ENCODE measurements at places on chromosomes 1 and 21.

- DNase-seq = no peak
Observed at GRCh38 chr1:203069030-203069747, 16.6 kb downstream of the MYOG start.

- DNase-seq = no peak
Observed at GRCh38 chr1:119483441-119484200, 23.4 kb upstream of the HSD3B1 start.

GRCh38 chr1:35364741-35365140 is 96.2 kb downstream of the ZMYM4 start:
- no peak for DNase-seq

- DNase-seq = no peak
Observed at GRCh38 chr1:168340781-168341482, 60.3 kb downstream of the TBX19 start.

DNA sequence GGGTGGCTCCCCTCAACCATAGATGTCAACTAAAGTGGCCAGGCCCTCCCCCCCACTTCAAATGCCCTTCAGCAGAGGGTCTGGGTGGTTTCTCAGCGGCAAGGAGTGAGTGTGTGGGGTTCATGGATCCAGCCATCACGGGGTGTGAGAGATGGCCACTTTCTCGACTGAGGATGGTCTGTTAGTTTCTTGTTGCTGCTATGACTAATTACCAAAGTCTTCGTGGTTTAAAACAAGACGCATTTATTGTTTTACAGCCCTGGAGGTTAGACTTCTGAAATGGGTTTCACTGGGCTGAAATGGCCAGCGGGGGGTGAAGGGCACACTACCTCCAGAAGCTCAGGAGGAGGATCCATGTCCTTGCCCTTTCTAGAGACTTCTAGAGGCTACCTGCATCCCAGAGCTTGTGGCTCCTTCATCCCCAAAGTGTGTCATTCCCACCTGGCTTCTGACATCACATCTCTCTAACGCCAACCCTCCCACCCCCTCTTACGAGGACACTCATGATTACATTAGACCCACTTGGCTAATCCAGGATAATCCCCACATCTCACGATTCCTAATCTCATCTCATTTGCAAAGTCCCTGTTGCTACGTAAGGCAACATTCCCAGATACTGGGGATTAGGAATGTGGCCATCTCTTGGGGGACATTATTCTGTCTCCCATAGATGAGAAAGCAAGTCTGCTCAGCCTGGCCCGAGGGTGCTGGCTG is 53.0 kb downstream of the EPHB2 start:
- no peak for DNase-seq

GRCh38 chr1:88221411-88221810 is 462.7 kb upstream of the PKN2 start:
- DNase-seq = no peak

DNA sequence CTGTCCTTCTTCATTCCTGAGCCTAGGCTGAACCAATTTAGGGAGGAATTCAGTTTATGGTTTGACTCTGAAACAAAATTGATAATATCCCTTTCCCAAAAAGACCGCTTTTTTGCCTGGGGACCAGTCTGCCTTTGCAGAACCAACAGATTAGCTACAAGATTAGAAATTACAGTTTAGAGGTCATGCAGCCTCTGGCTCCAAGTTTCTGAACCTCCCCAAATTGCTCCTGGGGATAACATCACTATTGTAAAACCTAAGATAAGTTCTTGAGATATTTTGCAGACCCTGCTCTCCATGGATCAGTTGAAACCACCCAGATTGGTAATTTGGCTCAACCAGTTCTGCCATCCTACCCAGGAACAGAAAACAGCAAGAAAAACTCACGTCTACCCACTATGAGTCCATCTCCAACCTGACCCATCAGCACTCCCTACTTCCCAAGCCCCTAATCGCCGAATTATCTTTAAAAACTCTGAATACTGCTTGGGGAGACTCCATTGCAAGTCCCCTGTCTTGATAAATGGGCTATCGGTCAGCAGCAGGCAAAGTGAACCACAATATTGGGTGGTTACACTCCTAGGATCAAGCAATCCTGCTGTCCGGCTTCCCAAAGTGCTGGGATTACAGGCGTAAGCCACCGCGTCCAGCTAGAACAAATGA is 605 bp upstream of the RABGGTB start:
- DNase-seq = no peak

- DNase-seq = no peak
Observed at GRCh38 chr1:24045771-24046170, 65.6 kb upstream of the SRSF10 start.

- DNase-seq = no peak
Observed at GRCh38 chr1:79371802-79372201, 365.3 kb upstream of the ADGRL4 start.

DNA sequence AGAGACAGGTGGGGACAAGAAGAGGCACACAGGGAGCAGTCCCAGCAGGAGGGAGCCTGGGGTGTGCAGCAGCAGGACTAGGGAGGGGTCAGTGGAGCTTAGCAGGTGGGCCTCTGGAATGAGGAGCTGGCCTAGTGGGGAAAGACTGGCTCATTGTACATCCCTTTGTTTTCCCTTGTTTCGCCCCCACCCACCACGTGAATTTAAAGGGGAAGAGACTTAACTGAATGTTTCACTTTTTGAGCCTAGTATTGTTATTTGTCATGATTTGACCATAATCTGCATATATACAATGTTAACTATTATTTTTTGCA is 181.7 kb downstream of the DHRS3 start:
- no peak for DNase-seq

- DNase-seq = no peak
Observed at GRCh38 chr1:229004066-229004833, 266.7 kb upstream of the RAB4A start.

- no peak for DNase-seq
Observed at GRCh38 chr1:55050283-55050682, 10.9 kb downstream of the PCSK9 start.

DNA sequence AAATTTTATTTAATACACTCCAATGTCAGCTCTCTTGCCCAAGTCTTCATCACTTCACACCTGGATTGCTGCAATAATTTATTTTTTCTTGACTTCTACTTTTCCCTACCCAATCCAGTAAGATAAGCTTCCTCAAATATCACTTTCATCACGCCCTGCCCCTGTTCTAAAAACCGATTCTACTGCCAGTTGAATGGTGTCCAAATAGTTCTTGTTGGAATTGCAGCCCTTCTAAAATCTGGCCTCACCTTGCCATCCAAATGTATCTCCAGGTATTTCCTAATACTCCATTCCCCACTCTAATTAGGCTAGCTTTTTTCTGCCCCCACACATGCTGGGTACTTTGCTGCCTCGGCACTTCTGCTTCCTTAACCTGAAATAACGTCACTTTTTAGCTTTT is 152.5 kb downstream of the HMCN1 start:
- DNase-seq = no peak

DNA sequence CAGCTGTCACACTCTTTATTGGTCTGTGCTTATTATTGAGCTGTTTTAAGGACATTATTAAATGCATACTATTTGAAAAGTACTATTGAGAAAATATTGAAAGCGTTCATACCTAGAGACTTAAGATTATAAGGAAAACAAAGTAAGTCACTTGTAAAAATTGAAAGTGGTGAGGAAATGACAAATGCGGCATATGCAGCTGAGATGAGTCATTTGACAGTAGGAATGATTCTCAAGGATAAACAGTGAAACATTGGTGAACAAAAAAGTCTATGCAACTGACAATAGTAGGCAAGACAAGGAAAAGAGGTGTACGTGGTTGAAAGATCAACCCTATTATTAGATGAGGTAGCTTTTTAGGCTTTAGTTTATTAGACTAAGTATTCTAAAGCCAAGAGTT is 82.6 kb upstream of the MAP10 start:
- no peak for DNase-seq

- no peak for DNase-seq
Observed at GRCh38 chr1:214467078-214467585, 84.3 kb downstream of the PTPN14 start.

DNA sequence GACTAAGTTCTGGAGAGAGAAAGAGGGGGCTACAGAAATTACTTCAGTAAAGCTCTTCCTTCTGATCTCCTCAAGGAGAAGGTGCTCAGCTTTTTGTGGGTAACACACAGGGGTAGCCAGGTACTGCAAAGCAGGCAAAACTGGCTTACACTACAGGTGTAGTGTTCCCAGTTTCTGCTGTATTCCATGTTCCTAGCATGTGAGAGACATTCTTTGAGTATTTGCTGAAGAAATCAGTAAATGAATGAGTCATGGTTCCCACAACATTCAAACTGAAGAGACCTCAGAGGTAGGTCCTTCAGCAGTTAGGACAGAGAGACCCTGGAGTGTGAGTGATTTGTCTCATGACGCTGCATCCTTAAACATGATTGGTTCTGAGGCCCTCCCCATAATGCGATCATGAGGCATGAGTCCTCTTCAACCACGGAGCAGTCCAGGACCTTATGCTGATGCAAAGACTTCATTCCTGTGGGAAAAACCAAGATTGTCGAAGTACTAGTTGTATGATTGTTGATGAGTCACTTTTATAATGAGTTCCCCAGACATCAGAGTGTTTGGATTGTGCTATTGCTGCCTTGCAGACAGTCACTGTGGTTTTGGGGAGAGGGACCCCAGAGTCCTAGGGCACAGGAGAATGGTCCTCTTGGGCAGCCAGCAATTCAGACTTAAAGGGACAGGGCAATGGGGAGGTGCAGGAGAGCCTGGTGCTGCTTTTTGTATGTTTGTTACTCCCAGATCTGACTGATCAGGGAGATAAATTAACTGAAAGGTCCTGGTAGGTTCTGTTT is 2.7 kb upstream of the OR10J4 start:
- no peak for DNase-seq

GRCh38 chr1:24562625-24563024 is 6.7 kb downstream of the NCMAP start:
- DNase-seq = no peak

DNA sequence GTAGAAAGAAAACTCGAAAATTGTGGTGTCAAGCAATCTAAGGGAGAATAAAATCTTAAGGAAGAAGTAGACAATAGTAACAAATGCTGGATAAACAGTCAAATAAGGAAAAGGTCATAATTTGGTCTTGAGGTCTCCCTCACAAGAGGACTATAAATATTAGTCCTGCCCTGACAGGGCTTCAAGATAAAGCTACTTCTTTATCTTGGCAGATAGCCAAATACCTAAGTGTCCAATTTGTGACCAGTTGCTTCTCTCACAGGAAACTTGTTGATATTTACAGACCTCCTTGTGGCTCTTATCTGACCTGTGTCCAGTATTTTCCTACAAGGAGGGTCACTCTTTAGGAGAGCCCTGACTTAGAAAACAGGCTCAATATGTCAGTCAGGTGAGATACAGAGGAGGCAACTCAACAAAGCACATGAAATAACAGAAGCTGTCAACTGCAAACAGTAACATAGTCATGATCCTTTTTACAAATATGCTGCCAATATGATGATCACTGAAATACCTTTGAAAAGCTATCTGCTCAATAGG is 88.8 kb downstream of the TNNI3K start:
- DNase-seq = no peak

DNA sequence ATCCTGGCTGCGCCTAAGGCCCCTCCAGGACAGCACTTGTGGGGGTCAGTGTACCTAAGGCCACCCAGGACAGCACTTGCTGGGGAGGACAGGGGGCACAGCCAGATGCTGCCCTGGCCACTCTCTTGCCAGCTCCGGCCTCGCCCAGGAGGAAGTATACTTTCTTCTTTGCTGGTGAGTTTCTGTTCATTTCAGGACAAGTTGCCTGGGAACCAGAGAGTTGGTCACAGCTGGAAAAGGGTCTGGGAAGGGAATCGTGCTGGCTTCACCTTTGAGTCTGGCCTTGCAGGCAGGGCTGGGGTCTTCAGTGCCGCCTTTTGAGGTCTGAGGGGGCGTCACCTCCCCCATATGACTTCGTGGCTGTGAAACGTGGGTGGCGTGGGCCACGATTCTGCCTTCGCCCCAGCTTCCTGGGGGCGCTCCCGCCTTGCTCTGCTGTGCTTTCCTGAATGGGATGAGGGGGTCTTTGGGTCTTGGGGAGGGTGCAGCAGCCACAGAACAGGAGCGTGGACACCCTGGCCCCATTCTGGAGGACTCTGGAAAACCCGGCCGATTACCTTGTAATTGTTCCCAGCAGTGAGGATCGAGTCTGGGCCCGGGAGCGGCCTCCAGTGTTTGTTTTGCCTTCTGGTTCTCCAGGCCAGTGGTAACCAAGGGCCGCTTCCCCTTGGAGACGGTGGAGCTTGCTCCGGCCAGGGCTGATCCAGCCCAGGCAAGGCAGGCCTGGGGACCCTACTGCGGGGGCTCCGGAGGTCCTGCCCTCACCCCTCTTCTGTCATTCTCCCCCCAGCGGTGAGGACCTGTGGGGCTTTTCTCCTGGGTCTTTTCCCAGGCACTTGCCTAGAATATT is 45.9 kb downstream of the SPSB1 start:
- DNase-seq = no peak

GRCh38 chr1:234755449-234755863 is 145.5 kb upstream of the IRF2BP2 start:
- no peak for DNase-seq

DNA sequence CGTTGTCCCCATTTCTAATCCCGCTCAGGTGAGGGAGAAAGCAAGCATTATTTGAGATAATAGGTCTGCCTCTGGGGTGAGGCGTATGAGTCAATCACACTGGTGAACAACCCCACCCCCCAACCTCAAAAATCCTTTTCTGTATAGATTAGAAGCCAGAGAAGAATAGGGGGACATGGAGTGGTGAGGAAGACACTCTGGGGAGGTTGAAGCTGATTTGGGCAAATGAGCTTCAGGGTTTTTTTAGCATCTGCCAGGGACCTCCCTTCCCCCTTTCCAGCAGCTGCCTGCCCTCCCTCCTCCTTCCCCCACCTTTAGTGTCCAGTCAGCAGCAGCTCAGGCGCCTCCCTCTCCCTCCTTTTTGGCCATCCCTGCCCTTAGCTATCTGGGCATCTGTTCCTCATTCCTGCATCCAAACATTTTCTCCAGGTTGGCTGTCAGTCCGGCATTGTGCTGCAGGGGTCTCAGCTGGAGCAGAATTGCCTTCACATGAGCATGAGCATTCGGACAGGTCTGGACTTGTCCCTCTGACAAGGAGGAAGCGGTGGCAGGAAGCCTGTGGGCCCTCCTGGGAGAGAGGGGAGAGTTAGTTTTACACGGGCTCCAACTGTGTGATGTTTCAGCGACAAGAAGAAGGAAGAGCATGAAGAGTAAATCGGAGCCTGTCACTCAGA is 30.8 kb upstream of the PTGFRN start:
- DNase-seq = no peak

- DNase-seq = no peak
Observed at GRCh38 chr1:74766579-74766978, 33.6 kb downstream of the TYW3 start.

GRCh38 chr1:75787524-75787923 is 1.5 kb downstream of the RABGGTB start:
- DNase-seq = no peak

- no peak for DNase-seq
Observed at GRCh38 chr1:44300852-44301251, 54.2 kb downstream of the ERI3 start.
